ENCODE measurements at places on chromosomes 5 and 9. TPM values are rescaled to one million over a fixed set of nuclear protein-coding genes. Genes with fewer than 3 reads are reported as not detected.

The IFNB1 gene
- total RNA-seq: not detected

The GABRA1 gene
- not detected for total RNA-seq

The NNT gene
- 70.6 TPM for total RNA-seq

The MELK gene
- 53.6 TPM for total RNA-seq

The CCDC192 gene
- not detected for total RNA-seq

The FBXW2 gene
- 105 TPM for total RNA-seq

The INSL4 gene
- not detected for total RNA-seq

The TLE1 gene
- 1.0 TPM for total RNA-seq

The OGN gene
- not detected for total RNA-seq

The ANKRD31 gene
- total RNA-seq: 0.22 TPM

The QRFP gene
- total RNA-seq: not detected

The GOLM1 gene
- total RNA-seq: 3.6 TPM

The SLC6A18 gene
- total RNA-seq: not detected

The CEP72 gene
- 58.1 TPM for total RNA-seq

The SAPCD2 gene
- 9.5 TPM for total RNA-seq

The STC2 gene
- total RNA-seq: 0.78 TPM

The TAF11L10 gene
- not detected for total RNA-seq

The TOR2A gene
- total RNA-seq: 31.9 TPM

The CCDC107 gene
- total RNA-seq: 21.5 TPM

The DMRT3 gene
- total RNA-seq: not detected

The PTGES2 gene
- total RNA-seq: 56.8 TPM

The IFNK gene
- total RNA-seq: not detected

The CCNI2 gene
- 3.9 TPM for total RNA-seq

The PCDH1 gene
- 1.8 TPM for total RNA-seq

The GADD45G gene
- total RNA-seq: 68.6 TPM

The ESM1 gene
- total RNA-seq: 0.73 TPM

The BASP1 gene
- 3.9 TPM for total RNA-seq

The DNAJB5 gene
- 1.7 TPM for total RNA-seq

The PIP5K1B gene
- total RNA-seq: 0.73 TPM

The IL7R gene
- total RNA-seq: 2.3 TPM

The MAML1 gene
- total RNA-seq: 31.4 TPM

The NOTCH1 gene
- total RNA-seq: 85.0 TPM

The IL3 gene
- not detected for total RNA-seq

The SERINC5 gene
- total RNA-seq: 6.4 TPM

The TMEM8B gene
- total RNA-seq: 1.8 TPM

The TAS2R1 gene
- total RNA-seq: not detected
